ENCODE measurements at places on chromosomes 1 and 21.
A peak's percentile ranks its signal among the peaks of the same experiment; 100 is the strongest.

- no peak for DNase-seq
These were observed 53.8 kb upstream of the SYT14 start for GRCh38 chr1:209884249-209884648.

DNA sequence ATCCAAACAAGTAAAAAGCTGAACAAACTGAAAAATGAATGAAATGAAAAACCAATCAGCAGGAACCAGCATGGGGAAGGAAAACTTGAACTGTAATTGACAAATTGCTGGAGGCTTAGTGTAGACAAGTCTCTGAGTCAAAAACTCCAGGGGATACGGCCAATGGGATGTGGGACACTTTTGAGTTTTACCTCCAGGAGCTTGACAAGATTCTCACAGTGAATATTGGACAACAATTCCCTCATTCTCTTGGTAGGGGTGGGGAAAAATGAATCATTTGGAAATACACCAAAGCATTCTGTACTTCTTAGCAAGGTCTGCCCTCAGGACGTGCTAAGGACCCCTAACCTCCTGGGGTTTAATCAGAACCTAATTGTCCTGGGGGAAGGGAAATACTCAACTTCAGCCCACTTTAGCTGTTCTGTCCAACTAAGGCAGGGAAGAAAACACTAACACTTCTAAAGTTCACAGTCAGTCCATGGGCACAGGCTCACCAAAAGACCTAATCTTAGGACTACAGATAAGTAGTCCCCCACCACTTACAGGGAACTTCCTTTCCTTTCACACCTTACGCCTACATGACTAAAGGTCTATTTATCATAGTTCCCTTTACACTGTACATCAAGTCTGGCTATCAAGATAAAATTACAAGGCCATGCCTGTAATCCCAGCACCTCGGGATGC lies 60.7 kb upstream of the CDC42BPA start:
- DNase-seq = no peak

GRCh38 chr1:150273311-150273710 lies 721 bp downstream of the C1orf54 start:
- no peak for DNase-seq

DNA sequence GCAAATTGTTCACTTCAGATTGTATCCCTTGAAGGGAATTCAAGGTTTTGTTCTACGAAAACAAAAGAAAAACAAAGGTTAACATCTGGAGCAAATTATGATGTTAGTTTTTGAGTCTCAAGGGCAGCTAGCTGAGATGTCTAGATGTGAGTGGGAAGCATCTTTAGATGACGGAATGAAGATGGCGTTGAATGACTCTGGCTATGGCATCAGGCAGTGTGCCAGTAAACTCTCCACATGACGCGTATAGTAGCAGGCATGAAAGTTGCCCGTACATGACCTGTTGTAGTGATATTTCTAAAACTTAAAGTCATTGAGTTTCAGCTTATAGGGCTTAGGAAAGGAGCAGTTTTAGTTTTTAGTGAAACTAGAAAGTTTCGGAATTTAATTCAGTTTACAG lies 12.3 kb upstream of the SDC3 start:
- DNase-seq = no peak

- DNase-seq = no peak
These were observed 827 bp upstream of the URB1 start for GRCh38 chr21:32393677-32394001.

DNA sequence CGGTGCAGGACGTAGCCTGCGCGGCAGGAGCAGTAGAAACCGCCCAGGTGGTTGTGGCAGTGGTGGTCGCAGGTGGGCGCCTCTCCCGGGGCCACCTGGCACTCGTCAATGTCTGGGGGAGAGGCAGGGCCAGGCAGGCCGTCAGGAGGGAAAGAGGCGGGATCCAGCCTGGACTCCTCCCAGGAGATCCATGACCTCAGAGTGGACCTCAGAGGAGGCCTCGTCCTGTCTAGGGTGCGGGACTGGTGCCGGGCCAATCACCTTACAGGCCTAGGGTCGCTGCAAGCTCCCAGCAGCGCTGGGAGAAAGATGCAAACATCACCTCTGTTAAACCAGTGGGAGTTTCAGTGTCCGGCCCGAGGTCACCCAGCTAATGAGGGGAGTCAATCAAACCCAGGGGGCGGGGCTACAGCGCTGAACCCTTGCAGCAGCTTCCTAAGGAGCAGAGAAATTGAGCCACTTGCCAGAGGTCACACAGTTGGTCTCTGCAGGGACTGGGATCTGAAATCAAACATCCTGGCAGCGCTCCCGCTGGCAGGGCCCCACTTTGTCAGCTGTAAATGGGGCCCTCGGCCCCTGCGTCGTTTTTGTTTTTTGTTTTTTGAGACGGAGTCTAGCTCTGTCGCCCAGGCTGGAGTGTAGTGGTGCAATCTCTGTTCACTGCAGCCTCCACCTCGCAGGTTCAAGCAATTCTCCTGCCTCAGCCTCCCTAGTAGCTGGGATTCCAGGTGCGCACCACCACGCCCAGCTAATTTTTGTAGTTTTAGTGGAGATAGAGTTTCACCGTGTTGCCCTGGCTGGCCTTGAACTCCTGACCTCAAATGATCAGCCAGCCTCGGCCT lies 1.4 kb downstream of the MASP2 start:
- DNase-seq = no peak

DNA sequence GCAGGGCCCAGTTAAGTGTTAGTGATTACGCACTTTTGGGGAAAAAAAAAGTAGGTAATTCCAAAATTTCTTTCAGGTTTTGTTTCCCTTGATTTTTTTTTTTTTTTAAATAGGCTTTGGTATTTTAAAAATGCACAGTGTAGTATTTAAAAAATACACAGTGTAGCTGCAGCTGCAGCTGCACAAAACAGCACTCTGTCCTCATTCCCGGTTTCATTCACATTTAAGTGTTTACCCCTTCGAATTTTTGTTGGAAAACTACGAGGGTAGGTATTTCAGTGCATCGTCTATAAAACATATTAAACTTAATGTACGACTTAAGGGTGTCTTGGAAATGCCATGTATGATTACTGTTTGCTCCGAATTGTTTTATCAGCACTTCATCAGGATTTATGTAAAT lies 3.4 kb downstream of the NEK7 start:
- no peak for DNase-seq

GRCh38 chr1:114745291-114745690 lies 12.5 kb downstream of the CSDE1 start:
- no peak for DNase-seq

DNA sequence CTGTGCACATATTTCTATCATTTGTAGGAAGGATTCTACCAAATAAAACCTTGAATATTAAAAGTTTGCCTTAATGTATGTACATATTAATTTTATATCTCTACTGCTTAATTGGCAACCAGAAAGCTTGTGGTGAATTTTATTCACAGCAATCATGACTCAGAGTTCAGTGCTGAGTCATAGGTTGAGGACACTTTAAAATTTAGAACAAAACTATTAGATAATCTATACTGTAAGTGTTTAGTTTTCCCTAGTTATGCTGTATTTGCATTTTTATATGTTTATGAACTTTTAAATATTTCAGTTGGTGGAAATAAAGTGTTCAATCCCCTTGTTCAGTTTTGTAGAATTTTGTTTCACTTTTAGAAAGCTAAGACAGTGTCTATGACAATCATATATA lies 841.5 kb downstream of the KCNT2 start:
- DNase-seq = no peak

DNA sequence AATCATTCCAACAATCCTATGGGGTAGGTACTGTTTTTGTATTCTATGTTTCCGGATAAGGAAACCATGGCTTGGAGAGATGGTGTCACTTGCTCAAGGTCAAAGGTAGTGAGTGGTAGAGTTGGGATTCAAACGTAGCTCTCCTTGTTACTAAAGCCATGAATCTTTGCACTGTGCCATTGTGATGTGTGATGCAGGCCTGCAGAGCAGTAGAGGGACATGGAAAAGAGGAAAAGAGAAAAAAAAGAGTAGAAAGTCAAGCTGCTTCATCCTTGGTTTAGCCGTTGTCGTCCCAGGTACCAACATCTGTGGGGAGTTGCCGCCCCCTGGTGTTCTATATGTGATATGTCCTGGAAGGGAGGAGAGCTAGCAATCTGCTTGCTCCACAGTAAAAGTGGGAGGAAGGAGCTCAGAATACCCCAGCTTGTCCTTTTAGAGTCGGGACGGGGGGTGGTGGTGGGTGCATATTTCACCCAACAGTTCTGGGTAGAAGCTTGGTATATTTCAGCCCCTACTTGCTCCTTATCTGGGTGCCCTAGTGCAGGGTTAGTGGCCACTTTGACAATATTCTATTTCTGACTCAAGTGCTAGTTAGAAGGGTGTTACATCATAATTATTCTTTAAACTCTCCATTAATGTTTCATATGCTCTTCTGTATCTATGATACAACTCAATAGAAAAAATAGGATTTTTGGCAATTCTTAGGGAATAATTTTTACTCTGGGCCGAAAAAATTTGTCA lies 98.4 kb downstream of the EBNA1BP2 start:
- DNase-seq = peak; percentile 83

GRCh38 chr1:12566484-12567287 lies 51.3 kb downstream of the DHRS3 start:
- DNase-seq = no peak

GRCh38 chr1:195965036-195965435 lies 643.2 kb downstream of the KCNT2 start:
- DNase-seq = no peak

Data from NCI-H774 (cell line).